ENCODE measurements at places on chromosomes 4 and X.

- no peak for DNase-seq
Observed at GRCh38 chr4:179597301-179597700, 2155.1 kb upstream of the AGA start.

DNA sequence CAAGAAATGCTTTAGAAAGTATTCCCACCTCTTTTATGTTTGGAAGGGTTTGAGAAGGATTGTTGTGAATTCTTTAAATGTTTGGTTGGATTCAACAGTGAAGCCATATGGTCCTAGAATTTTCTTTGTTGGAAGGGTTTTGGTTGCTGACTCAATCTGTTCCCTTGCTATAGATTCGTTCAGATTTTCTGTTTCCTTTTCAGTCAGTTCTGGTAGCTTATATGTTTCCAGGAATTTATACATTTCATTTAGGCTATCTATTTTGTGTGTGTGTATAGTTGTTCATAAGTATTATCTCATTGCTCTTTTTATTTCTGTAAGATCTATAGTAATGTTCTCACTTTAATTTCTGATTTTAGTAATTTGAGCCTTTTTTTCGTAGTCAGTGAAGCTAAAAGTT is 114.4 kb downstream of the MSN start:
- DNase-seq, result no peak

GRCh38 chr4:85740431-85740861 is 265.5 kb downstream of the ARHGAP24 start:
- no peak for DNase-seq

GRCh38 chrX:94551831-94552230 is 877.8 kb downstream of the FAM133A start:
- DNase-seq, result no peak

DNA sequence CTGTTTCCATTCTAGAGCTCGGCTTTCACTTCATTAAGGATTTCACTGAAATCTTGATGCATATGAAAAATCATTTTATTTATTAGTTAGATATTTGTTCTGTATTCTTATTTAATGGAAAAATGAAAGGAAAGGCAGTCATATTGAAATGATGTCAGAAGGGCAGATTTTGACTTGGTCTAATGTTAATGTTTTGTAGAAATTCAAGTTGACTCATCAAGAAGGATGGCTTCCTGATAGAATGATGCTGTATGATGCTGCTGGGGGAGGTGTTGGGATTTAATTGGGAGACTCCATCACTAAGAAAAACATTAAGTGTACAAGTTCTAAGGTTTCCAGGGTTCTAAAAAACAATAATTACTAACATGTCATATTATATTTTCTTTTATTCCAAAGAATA is 204.8 kb downstream of the PDGFC start:
- no peak for DNase-seq

Data from stimulated activated naive CD8-positive, alpha-beta T cell treated with anti-CD3 and anti-CD28 coated beads, Interleukin-15, Interleukin-2, amounts not matched to agents 100 U/mL and 50 U/mL, for 24 hours (primary cell).